ENCODE measurements at places on chromosomes 13 and 19.

DNA sequence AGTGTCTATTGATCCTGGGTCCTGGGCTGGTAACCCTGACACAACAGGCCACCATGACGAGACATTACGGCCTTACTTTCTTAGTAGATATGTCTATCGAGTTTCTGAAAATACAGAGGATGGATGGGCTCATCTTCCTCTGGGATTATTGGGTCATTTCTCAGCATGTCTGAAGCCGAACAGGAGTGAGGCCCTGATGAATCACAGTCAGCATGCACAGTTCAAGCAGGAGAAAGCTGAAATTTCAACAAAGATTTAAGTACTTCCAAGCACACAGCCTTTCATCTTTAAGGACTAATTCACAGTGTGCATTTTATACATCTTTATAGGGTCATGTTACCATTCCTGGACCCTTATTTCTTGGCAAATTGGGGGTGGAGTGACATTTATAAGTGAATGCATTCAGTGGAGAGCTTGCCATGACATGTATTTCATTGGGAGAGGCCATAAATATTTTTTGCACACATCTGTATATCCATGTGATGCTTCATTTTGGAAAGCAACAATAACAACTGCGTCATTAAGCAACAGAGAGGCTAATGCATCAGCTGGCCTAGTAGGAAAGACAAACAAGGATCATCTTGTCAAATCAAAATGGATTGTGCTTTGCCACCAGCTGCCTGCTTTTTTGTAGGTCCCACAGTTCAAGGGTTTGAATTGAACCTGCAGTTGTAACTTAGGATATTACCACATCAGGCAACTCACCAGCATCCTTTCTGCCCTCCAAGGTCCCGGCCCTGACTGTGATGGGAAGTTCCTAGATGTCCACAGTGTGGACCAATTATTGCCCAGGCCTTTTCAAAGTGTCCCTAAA is 143.5 kb downstream of the DNAJC15 start:
- DNase-seq = no peak

- no peak for DNase-seq
Measured at GRCh38 chr13:83929157-83929556, 46.9 kb upstream of the SLITRK1 start.

- no peak for DNase-seq
Measured at GRCh38 chr19:58476498-58477015, 405 bp downstream of the ZNF446 start.

- DNase-seq = no peak
Measured at GRCh38 chr19:54148158-54148557, 10.6 kb downstream of the CNOT3 start.

DNA sequence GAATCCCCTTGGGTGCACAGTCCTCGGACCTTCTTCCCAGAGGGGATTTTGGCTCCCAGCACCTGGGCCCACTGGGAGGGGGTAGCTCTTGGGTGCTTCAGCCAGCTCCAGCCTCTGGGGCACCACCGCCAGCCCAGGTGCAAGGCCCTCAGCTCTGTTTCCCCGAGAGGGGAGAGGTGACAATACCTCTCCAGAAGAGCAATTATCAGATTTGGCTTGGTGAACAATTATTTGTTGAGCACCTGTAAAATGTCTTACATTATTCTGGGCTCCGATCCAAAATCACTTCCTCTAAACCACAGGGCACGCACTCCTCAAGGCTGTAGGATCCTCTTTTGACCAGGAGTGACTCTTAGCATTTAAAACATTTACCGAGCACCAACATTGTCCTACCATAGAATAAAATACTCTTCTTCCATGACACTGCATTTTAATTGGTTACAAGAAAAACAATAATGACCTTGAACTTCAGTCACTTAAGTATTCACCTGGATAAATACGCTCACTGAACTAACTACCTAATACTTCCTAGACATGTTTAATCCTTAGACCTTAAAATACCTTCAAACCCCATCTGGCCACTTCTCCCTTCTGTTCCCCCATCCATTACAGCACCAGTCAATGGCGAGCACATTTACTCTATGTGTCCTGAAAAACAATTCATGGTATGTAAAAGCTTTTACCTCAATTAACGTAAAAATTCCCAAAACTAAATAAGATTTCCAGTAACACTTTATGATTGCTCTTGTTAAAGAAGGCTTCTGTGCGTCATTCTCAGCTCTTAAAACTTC is 54.8 kb downstream of the ABCC4 start:
- DNase-seq = no peak

DNA sequence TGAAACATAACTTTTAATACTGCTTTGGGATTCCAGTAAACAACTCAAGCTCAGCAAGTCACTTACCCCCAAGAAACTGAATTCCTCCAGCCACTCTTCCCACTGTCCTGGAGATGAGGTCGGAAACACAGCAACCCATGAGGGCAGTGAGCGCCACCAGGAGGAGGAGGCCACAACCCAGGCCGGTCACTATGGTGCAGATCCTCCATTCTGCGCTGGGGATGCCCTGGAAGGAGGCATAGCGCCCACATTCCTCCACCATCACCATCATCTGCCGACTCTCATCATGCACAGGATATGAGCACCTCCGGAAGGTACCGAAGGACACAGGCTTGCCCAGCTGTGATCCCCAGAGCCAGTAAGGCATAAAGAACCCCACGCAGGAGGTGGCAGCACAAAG is 2.2 kb downstream of the LHFPL6 start:
- no peak for DNase-seq

GRCh38 chr19:49347835-49348234 is 12.6 kb downstream of the CD37 start:
- DNase-seq = no peak

DNA sequence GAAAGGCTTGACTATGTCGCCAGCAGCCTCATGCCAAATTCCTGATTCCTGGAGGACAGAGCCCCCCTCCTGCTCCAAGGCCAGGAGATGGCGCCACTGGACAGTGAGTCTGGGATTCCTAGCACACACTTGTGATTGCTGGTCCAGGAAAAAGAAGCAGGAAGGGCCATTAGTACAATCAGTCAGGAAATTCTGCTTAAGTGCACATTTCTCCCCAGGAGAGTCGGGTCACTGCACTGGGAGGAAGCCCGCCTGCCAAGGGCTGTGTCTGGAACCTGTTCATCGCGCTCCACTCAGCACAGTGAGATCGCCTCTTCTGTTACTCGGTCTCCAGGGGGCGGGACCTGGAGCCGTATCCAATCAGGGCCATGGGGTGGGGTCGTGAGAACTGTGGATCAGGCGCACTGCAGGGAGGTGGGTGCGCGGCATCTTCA is 65.1 kb downstream of the ZNF823 start:
- DNase-seq = no peak

DNA sequence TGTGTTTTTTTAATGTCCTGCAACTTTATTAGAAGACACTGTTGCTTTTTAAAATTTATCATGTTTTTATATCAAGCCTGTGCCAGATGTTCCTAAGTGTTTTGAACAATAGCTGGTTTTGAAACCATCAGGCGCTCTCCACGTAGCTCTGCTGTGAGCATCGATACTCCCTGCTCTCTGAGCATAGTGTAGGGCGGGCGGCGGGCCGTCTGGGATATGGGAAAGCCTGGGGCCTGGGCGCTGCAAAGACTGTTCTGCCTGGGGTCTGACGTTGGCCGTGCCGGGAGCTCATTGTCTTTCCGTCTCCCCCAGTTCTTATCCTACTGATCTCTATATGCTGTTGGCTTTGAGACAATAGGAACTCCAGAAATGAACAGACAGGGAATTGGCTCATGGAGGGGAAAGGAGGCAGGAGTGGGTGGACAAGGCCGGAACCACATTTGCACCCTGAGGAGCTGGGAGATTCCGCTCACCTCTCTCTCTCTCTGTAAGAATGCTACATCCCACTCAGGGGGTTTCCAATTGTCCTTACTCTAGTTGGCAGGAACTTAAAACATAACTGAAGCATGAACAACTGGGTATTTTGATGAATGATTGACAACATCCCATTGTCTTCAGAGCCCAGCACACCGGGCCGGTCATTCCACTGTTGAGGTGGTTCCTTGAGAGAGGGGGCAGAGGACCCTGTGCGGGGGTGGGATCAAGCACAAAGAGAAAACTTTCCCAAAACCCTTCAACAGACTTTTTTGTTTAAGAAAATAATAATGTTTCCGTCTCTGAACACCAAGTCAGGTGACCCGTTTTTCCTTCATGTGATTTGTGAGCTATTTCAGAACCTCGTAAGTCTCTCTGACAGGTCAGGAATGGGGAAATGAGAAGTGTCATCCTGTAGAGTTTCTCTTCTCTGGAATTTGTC is 64.7 kb downstream of the COL4A2 start:
- no peak for DNase-seq

GRCh38 chr19:12647490-12648071 is 19.0 kb downstream of the MAN2B1 start:
- peak; percentile 64 for DNase-seq

- no peak for DNase-seq
Measured at GRCh38 chr13:104355041-104355670, 1288.9 kb upstream of the SLC10A2 start.

DNA sequence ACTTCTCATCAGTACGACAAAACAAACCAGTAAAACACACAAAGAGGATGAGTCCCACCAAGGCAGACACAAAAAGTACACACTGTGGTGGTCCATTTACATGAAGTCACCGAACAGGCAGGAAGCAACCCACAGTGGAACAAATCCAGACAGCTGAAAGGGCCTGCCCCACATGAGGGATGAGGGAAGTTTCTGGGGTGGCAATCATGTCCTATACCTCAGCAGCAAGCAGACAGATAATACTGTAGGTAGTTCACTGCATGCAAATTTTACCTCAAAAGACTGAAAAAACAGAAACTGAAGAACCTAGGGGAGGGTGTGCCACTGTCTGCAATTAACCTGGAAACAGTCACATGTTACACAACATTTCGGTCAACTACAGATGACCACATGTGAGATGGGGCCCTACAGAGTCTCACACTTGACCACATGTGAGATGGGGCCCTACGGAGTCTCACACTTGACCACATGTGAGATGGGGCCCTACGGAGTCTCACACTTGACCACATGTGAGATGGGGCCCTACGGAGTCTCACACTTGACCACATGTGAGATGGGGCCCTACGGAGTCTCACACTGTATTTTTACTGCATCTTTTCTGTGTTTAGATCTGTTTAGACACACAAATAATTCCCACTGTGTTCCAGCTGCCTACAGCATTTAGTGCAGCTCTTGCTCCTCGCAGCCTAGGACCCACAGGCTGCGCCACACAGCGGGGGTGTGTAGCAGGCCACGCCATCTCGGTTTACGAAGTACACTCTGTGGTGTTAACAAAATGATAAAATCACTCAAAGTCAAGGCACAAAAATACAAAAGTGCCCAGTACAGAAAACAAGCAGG is 22.2 kb downstream of the PCID2 start:
- no peak for DNase-seq
